ENCODE measurements at places on chromosomes 3 and 15.

- no peak for DNase-seq
These were observed 64.5 kb downstream of the KLHL25 start for GRCh38 chr15:85730001-85730820.

DNA sequence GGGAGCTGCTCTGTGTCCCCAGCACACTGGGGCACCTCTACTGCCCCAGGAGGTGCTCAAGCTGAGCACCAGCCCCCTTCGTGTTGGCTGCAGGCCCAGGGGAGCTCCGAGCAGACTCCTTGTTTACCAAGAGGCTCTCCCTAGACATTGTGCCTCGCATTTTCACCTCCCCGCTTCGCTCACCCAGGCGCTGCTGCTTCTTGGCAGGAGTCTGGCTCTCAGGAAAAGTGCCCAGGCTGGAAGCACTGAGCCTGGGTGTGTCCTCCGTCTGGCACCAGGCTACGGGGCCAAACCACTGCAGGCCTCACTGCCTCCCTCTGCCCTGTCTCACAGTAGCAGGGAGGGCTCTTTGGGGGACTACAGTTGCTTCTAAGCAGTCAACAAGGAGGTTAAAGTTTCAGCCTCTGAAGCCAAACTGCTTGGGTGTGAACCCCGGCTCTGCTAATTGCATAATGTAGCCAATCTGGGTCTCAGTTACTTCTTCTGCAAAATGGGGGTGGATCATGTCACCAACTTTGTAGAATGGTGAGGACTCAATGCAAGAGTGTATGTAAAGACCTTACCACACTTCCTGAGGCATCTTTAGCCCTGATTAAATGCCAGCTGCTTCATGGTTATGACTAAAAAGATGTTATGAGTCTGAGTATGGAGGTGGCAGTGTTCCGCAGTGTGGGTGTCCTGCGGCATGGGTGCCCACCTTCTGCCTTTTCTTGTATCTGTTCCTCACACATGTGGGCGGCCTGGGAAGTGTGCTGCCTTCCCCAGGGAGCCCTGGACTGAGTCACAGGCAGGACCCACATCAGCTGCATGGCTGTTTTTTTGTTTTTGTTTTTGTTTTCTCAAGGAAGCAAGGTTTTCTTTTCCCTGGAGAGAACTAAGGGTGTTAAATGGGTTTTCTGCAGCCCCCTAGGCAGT, 88.9 kb downstream of the CLSTN2 start:
- no peak for DNase-seq

DNA sequence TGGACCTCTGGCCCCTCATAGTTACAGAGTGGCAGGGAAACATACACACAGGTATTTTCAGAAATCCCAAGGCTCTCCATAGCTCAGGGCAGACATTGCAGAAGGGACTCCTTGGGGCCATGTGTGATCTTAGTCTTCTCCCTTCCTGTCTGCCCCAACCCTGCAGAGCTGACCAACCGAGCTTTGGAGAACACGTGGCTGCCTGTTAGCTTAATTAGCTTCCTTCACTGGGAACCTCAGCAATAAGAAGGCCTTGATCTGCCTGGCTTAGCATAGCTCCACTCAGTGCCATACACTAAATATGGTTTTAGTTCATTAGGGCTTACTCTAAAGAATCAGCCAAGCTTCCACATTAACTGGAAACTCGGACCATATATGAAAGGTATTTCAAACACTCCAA, 12.3 kb downstream of the LYZL4 start:
- no peak for DNase-seq

DNA sequence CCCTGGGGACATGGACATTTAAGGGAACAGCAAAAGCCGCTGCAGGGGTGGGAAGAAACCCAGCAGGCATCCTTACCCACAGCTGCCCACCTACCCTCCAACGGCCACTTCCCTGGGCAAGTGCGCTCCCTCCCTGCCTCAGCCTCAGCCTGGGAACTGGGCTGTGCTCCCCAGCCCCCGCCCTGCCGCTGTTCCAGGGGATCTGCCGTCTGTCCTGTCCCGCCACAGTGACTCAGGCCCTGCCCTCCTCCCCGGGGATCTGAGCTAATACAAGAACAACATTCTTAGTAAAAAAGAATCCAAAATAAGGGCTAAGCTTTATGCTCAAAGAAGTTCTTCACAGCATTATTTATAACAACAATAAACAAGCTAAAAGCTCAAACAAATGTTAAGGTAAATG, 7.4 kb upstream of the IQSEC1 start:
- no peak for DNase-seq

DNA sequence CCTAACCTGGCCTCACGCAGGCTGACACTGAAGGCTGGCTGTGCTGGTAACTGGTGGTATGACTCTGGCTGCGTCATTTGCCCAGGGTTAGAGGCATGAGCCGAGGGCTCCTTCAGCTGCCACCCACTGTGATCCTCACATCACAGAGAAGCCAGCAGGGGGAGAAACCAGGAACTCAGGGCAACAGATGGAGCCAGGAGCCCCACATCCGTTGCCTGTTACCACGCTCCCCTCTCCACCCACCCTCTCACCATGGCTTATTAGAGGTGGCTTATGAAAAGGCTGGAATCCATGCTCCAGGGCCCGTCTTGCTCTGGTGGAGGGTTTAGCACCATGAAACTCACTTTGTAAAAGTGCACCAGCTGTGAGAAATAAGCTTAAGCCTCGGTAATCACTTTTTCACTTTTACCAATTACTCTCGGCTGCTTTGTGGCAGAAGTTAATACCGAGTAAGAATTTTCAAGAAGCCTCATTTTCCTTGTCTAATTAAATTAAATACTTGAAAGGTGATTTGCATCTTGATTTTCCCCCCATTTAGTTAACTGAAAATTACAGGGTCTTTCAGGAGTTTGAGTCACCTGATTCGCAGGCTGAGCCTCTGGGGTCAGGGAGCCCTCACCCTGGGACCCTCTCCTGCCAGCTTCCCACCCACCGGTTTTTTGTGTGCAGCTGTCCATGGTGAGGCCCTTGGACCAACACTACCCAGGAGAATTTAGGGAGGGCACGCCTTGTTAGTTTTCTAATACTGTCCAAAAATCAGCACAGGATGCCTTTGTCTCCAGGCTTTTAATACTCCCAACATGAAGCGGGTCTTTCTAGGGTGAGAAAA, 60.9 kb downstream of the ASB7 start:
- DNase-seq, result no peak

- DNase-seq, result no peak
These were observed 355.3 kb upstream of the DCBLD2 start for GRCh38 chr3:99256788-99257187.

DNA sequence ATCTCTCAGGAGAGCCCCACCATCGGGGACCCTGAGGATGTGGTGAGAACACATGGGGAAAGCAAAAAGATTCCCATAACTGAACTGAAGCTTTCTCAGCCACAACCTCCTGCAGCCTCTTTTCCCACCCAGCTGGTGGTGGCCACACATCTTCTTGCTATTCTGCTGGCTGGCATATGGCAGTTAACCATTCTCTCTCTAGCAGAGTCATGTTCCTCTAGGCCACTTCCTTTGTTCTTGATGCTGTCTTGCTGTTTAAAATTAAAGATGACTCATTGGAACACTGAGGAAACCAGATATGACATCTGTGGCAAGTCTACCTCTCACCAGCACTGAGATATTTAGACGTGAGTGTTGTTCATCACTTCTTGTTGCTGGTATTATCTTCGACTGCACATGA, 180.3 kb upstream of the ROBO2 start:
- no peak for DNase-seq

DNA sequence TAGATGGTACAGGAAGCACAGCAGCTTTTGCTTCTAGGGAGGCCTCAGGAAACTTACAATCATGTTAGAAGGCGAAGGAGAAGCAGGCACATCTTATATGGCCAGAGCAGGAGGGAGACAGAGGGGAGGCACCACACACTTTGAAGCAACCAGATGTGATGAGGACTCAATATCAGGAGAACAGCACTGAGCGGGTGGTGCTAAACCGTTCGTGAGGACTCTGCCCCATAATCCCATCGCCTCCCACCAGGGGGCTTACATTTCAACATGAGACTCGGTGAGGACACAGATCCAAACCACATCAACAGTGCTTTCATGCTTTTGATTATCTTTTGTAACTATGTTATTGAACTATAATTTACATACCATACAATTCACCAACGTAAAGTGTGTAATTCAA, 7.6 kb upstream of the TMEM44 start:
- DNase-seq, result no peak

DNA sequence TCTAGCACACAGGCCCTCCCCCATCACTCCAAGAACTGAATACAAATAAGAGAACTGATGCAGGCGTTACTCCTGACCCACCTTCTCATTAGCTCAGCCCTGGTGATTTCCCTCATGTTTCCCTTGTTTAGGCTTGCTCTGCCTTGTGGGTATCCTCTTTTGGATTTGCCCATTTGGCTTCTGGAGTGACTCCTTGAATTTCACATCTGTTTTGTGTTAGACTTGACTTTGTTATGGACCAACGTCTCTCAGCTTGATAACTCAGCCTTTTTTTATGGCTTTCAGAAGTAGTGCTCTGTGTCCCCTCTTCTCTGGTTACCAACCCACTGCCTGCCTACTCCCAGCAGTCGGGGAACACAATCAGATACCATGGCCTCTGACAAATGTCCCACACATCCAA, 11.3 kb upstream of the TMOD3 start:
- DNase-seq, result no peak

DNA sequence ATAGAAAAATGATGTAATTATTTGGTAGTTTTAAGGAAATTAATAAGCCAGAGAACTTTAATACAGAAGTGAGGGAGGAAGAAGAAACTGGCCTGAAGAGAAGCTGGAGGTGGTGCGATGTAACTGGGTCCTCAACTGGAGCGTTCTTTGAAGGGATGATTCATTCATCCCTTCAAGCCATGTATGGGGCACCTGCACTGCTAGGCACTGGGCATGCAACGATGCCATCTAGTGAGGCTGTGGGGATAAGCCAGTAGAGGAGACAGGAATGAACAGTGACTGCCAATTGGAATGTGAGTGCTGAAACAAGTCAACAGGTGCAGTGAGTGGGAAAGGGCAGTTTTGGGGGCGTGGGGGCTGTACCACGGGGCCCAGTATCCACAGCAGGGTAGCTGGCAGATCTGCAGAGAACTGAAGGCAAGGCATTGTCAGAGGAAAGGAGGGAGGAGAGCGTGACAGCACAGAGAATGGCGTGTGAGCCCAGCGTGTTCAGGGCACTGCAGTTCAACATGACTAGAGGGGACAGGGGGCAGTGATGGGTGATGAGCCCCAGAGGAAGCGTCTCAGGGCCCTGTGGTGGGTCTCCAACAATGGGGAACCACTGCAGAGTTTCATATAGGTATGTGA, 3.8 kb upstream of the KIF23 start:
- DNase-seq, result no peak

DNA sequence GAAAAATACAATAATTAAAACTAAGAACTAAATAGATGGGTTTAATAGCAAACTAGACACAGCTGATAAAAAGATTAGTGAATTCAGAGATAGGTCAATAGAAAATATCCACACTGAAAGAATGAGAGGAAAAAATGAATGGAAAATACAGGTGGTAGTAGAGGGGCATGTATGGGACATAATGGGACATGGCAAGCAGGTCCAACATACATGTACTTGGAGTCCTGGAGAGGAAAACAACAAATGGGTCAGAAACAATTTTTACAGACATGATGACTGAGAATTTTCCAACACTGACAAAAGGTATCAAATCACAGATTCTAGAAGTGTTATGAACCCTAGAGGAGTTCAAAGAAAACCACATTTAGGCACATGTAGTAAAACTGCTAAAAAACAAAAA, 68.4 kb downstream of the MTHFS start:
- no peak for DNase-seq

DNA sequence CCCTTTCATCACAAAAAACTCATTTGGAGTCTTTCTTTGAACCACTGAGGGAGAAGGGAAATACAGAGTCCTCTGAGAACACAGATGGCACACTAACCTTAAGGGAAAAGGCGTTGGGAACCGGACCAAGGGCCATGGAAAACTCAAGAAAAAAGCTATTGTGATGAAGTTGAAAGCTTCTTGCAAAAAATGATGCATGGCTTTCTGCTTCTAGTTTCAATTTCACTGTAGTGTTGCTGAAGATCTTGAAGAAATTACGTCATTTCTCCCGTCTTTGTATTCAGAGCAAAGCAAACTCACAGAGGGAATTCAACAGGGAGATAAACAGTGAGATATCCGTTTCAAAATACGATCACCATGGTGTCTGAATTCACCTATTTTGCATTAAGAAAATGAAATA, 642.3 kb upstream of the ADAMTS9 start:
- DNase-seq, result no peak

GRCh38 chr3:171284308-171285075, 175.7 kb downstream of the TNIK start:
- DNase-seq, result no peak

DNA sequence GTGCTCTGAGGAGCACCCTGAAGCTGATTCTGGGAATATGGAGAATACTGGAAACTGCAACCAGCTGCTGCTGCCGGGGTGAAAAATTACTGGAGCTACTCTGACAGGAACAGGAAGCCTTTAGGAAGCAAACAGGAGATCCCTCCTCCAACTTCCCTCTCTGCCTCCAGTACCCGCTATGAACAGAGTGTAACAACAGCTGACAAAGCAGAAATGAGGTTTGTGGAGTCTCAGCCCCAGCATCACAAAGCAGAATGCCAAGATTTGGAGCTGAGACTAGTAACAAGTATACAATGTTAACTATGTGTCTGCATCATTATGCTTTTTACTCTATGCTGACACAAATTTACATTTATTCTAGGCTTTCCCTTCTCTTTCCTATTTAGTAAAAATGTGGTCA, 22.7 kb upstream of the PIAS1 start:
- no peak for DNase-seq

DNA sequence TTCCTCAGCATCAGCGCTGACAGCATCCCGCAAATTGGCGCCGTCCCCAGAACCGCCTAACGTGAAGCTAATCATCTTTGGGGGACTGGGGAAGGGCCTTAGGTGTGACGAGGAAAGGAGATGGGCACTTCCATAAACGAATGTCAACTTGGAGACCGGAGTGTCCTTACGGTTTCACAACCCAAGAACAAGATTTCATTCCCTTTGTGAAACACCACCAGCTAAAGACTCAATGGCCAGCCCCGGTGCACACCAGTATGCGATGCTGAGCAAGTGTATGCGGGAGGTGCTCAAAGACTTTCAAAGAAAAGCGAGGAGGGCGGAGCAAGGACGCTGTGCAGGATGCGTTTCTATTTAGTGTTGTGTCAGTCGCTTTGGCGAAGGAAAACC, 759 bp upstream of the TTBK2 start:
- peak; percentile 15 for DNase-seq

GRCh38 chr3:57370341-57370740, 77.9 kb upstream of the ASB14 start:
- no peak for DNase-seq

GRCh38 chr3:184241447-184242296, 7.1 kb downstream of the ALG3 start:
- no peak for DNase-seq

GRCh38 chr3:44902628-44903027, 28.2 kb downstream of the TGM4 start:
- no peak for DNase-seq

GRCh38 chr3:194130807-194131589, 5.0 kb upstream of the HES1 start:
- DNase-seq, result no peak

- DNase-seq, result no peak
These were observed 28.8 kb upstream of the HDAC11 start for GRCh38 chr3:13451301-13451673.

GRCh38 chr3:187947927-187948682, 202.8 kb upstream of the BCL6 start:
- no peak for DNase-seq

- DNase-seq, result no peak
These were observed 232.8 kb downstream of the CLSTN2 start for GRCh38 chr3:140167600-140168281.
